IMR-90 (cell line): ENCODE measurements at places on chromosomes 12 and 14. TPM values are rescaled to one million over a fixed set of nuclear protein-coding genes. Genes with fewer than 3 reads are reported as not detected.

GRCh38 chr14:22210906-22211305 lies 378.1 kb downstream of the DAD1 start:
- H3K4me3 ChIP-seq: no peak overlapping the region
- DNase-seq: no peak
- H3K27me3 ChIP-seq: no peaks in the 10 kb centered on the region
- H3K27ac ChIP-seq: no peak overlapping the region
- H3K4me1 ChIP-seq: no peaks in the 10 kb centered on the region
- no peaks in the 10 kb centered on the region for H3K36me3 ChIP-seq

Gene SLC10A1
- total RNA-seq: not detected in 2 replicates

Gene PLEKHH1
- under 0.01 TPM in 2 replicates for total RNA-seq

Gene ETFBKMT
- 2.5 and 3.3 TPM in 2 replicates for total RNA-seq

Gene BLOC1S1
- 128 and 158 TPM in 2 replicates for total RNA-seq
